CD4-positive, CD25-positive, alpha-beta regulatory T cell (primary cell): ENCODE measurements at places on chromosomes 12 and 14. TPM values are rescaled to one million over a fixed set of nuclear protein-coding genes. Genes with fewer than 3 reads are reported as not detected.

WDHD1 gene
- total RNA-seq: 4.7 TPM

TBX5 gene
- total RNA-seq: not detected

ADAM21 gene
- total RNA-seq: not detected

DNA sequence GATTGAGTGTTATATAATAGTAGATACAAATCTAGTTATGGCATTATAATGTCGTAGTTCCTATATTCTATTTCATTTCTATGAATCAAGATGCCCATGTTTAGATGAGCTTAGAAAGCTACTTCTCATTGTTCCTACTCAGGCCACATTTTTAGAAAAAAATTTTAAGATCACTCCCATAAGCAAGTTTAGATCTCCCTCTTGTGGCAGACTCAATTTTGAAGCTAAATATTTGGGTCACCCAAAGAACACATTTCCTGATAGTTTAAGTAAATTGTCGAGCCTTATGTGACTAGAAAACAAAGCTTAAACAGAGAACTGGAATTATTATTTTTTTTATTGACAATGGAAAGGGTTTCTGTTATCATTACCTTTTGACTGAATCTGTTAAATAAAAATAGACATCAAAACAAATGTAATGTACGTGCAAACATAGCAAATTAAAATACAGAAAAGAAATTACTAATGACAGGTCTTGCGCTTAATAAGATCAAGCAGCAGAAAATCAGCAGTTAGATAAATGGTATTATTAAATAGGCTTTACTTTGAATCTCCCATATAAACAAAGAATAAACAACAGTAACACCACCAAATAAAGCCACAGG is 180.2 kb downstream of the ACSS3 start:
- H3K4me1 ChIP-seq: no peaks in the 10 kb centered on the region
- no peaks in the 10 kb centered on the region for H3K27me3 ChIP-seq
- H3K27ac ChIP-seq: no peak overlapping the region
- DNase-seq: no peak
- H3K36me3 ChIP-seq: no peaks in the 10 kb centered on the region

DNA sequence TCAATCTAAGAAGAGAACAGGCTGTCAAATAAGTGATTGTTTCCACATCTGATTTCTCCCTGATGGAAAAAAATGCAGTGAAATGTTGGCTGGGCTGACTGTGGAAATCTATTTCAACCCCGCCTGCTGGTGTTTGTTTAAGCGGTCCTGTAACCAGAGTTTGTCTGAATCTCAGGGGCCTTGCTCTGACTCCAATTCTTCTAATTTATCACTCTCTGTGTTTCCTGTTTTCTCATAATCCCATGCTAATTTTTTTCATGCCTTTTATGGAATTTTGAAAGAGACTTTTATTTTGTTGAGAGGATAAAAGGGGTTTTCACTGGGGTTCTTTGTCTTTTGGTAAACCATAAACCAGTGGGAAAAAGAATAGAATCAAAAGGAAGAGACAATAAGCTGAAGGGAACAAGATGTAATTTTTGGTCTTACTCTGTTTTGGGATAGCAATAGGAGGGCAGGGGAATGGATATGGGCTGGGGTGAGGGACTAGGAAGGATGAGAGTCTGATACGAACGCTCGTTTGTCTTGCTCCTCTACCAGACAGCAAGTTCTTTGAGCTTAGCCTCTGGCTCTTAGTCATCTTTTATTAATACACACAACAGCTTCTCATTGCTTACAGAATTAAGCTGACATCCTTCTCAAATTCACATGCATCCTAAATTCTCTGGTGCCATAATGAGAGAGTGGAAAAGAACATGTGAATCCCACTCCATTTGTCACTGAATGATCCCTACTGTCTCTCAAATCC is 8.0 kb upstream of the MGP start:
- no peak overlapping the region for H3K4me3 ChIP-seq
- H3K4me1 ChIP-seq: no peaks in the 10 kb centered on the region

GRCh38 chr12:80485222-80485987 is 41.4 kb downstream of the PTPRQ start:
- H3K4me3 ChIP-seq: no peak overlapping the region
- H3K27me3 ChIP-seq: no peaks in the 10 kb centered on the region
- H3K27ac ChIP-seq: no peak overlapping the region
- no peaks in the 10 kb centered on the region for H3K36me3 ChIP-seq

DNA sequence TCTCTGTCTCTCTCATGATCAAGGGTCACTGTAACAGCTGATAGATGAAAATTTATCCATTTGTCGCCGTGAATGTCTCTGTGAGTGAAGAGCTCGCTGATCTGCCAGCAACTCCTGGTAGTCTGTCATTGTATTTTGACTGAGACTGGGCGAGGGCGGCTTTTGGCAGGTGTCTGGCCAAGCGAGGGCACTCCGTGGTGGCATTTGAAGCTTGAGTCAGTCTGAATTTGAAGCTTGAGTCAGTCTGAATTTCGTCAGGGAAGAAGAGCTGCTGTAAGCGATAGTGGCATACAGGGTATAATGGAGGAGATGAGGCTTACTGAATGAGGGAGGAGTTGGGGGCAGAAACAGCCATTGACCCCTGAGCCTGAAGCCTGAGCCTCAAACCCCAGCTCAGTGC is 56.8 kb upstream of the FAM181A start:
- H3K27ac ChIP-seq: no peak overlapping the region
- no peak overlapping the region for H3K4me3 ChIP-seq
- H3K4me1 ChIP-seq: no peaks in the 10 kb centered on the region
- no peaks in the 10 kb centered on the region for H3K36me3 ChIP-seq
- peaks cover 4% of the 10 kb centered on the region for H3K27me3 ChIP-seq

DNA sequence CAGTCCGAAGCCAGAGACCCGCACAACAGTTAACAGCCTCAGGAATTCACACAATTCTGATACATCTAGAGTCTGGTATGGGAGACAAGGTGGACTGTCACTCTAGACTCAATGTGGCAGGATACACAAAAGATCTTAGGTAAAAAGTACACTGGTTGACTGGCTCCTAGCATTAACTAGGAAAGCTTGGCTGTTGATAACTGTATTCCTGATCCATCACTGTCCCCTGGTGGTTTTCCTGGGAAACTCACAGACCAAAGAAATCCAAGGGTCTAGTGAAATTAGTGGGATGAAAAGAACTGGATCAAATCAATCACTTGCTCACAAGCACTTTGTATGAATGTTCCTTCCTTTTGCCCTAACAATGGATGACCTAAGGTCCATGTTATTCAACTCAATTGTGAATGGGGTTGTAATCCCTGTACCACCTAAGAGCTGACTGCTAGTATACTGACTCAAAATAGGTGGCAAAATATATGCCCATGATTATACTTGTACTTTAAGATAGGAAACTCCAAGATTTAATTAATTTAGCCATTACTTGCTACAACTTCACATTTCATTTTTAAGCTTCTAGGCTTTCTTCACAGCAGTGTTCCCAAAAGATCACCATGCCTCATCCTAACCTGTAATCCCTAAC is 14.0 kb downstream of the NPC2 start:
- H3K4me3 ChIP-seq: no peak overlapping the region
- no peaks in the 10 kb centered on the region for H3K27me3 ChIP-seq
- H3K36me3 ChIP-seq: peaks cover 29% of the 10 kb centered on the region
- H3K27ac ChIP-seq: no peak overlapping the region
- H3K4me1 ChIP-seq: no peaks in the 10 kb centered on the region

DNA sequence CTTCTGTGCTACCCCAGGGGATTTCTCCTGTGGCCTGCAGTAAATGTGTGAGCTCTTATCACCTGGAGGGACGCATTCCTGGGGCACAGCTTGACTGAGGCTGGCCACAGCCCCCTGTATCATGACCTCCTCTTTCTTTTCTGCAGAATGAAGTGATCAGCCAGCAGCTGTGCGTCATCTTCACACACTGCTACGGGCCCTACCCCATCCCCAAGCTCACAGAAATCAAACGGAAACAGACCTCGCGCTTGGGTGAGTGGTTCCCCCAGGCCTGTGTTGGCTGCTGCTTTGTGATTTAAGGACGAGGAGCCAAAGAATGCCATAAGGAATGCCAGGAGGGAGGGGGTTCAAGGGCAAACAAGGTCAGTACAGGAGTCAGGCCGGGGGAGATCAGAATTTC is 50.5 kb upstream of the PWP1 start:
- no peaks in the 10 kb centered on the region for H3K4me1 ChIP-seq
- DNase-seq: no peak
- no peaks in the 10 kb centered on the region for H3K36me3 ChIP-seq
- H3K27ac ChIP-seq: no peak overlapping the region
